Activated CD8-positive, alpha-beta memory T cell treated with anti-CD3 and anti-CD28 coated beads, Interleukin-2, amount 50 U/mL, for 4 hours (primary cell): ENCODE measurements at places on chromosomes 7 and 10.
A peak's percentile ranks its signal among the peaks of the same experiment; 100 is the strongest.

- DNase-seq, result no peak
Measured at GRCh38 chr10:92208157-92208720, 82.6 kb downstream of the CPEB3 start.

DNA sequence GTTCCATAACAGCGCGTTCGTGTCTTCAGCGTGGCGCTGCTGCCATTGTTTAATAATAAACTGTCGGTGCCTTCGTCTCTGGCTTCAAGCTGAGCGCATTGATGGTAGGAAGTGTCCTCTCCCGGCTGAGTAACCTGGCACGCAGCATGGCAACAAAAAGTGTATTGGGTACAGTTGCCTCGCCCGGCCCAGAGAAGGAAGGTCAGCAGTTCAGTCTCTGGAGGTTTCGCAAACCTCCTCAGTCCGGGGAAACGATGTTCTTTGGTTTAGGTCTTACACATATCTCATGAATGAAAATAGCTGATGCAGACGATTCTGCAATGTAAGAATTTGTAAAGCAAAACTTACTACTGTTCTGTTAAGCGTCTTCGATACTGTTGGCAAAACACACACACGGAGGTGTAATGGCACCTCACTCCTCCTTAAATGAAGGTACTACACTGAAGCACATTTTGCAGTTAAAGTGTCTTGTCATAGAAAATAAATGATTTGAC, 739 bp upstream of the CCDC186 start:
- no peak for DNase-seq

DNA sequence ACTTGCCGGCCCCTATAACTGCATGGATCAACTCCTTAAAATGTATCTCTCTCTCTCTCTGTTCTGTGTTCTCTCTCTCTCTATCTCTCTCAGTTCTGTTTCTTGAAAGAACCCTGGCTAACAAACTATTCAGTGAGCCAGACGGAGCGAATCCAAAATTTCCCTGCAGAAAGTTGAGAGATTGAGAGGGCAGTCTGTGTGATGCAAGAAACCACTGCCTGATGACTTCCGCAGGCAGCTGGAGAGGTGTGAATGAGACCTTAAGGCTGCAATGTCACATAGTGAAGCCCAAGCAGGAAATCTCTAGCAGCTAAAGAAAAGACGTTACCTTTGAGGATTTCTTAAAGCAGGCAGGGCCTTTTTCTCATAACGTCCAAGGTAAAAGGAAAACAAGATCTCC, 17.3 kb downstream of the FAM107B start:
- no peak for DNase-seq

DNA sequence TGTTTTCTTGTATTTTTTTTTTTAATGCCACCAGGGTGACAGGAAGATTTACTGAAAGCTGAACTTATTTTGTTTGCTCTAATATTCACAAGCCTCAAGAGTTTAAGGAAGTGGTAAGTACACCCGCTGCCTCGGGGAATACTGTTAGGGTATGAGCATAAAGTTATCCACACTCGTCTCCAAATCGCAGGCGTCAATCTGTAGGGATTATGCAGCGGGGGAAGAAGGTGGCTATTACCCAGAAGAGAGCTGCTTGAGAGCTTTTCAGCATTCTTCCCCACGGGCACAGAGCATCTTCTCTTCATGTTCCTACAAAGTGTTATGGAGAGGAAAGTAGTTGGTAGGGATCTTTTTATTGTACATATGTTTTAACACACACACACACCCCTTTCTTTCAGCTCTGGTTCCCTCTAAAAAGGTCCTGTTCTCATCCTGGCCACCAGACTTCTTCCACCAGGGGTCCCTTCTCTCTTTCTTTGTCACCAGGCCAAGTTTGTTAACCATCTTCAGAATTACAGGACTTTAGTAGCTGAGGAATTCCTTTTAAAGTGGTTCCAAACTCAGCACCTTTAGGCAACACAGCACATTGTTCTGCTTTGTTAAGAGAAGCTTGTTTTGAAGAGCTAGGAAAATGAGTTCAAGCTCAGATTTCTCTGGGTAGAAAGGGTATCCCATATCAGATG, 411.6 kb upstream of the GALNT17 start:
- no peak for DNase-seq

DNA sequence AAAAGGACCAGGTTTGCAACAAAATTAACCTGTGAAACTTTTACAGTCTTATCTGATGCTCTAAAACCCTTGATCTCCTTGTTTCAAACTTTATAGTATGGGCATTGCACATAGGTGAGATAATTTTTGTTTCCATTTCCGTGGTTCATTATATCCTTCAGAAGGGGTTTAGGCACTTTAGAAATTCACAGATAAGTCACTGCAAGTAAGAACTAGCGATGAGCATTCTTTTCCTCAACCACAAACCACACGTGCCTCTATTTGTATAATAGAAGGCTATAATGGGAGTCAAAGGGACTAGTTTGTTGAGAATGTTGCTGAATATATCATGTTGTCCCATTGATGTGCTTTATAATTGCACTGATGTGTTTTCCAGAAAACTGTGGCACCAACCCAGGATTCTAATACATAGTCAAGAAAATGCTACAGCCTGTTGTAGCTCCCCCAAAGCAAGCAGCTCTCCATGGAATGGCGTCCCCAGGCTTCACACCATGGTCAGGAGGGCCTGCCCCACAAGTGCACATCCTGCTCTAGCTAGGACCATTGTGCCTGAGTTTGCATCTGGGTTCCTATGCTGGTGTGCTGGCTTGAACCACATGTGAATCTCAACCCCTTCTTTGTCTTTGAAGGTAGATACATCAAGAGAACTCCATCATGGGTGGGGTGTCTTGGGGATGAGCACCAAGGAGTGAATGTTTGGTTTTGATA, 14.0 kb upstream of the ATXN7L1 start:
- DNase-seq, result peak; percentile 40

- no peak for DNase-seq
Measured at GRCh38 chr7:73971322-73971703, 56.7 kb upstream of the ELN start.

DNA sequence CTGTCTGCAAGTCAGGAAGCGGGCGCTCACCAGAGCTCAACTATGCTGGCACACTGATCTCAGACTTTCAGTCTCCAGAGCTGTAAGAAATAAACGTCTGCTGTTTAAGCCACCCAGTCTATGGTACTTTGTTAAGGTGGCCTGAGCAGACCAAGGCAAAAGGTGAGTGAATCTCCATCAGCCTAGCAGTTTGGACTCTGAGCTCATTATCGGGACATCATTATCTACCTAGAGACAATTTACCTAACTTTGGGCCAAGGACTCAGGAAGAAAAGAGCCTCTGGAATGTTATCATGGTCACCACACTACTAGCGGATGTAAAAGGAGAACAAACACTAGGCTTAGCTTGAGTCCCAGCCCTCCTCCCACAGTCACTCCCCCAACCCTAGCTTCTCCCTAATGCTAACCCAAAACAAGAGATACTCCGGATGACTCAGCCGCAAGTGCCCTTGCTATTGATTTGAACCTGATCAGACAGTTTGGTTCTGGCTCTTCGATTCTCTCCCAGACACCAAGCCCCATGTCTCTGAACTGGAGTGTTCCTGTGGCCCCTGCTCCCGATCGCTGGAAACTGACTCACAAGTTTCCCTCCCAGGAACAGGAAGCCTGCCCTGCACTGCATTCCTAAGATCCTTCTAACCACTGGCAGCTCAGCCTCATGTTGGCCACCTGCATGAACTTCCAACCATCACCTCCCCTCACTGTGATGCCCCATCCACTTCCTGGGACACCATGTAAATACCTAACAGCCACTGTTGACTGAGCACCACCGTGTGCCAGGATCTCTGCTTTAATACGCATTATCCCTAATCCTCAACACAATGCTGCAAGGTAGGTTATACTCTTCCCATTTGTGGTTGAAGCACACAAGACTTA, 34.5 kb downstream of the CREB3L2 start:
- DNase-seq, result no peak

DNA sequence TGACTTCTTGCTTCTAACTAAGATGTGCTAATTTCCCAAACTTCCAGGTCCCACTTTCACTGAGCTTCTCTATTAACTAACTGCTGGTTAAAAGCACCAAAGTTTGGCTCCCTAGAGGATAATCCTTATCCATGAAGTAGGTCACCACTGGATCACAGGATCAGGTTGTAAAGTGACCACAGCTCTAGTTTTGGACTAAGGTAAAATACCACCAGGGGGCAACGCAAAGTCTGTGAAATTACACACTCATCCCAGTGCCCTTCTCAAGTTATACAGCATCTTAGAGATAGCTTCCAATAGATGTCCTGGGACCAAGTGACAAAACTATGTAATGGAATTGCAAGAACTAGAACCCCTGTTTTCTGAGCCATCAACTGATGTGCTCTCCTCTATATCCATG, 116.4 kb upstream of the ASAH2 start:
- no peak for DNase-seq

- no peak for DNase-seq
Measured at GRCh38 chr7:8058852-8059251, 90.3 kb downstream of the GLCCI1 start.

DNA sequence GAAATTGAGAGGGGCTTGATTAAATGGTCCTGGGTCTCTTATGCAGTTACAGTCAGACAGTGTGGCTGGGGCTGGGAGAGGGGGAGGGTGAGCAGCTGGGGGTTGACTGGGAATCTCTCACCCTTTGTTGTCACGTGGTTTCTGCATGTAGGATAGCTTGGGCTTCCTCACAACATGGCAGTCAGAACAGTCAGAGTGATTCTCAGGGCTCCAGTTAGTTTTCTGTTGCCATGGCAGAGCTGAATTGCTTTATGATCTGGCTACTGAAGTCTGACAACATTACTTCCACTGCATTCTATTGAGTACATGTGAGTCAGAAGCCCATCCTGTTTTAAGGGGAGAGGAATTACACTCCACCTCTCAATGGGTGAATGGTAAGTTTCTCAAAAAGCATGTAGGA, 102.7 kb downstream of the WDR11 start:
- DNase-seq, result no peak

DNA sequence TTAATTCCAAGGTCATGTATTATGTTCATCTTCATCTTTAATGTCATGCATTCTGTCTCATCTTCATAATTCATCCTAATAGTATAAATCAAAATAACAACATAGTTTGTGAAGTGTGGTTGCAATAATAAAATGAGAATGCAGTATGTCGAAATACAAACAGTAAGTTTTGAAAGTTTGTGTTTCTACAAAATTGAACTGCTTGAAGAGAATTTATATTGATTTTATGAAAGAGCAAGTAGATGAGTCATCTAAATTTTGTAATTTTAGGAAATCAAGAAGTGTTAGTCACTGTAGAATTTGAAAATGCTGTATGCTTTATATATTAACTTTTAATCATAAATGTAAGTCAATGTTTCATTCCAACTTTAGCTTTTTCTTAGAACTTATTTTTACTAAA, 190.5 kb upstream of the PPP1R3A start:
- no peak for DNase-seq

DNA sequence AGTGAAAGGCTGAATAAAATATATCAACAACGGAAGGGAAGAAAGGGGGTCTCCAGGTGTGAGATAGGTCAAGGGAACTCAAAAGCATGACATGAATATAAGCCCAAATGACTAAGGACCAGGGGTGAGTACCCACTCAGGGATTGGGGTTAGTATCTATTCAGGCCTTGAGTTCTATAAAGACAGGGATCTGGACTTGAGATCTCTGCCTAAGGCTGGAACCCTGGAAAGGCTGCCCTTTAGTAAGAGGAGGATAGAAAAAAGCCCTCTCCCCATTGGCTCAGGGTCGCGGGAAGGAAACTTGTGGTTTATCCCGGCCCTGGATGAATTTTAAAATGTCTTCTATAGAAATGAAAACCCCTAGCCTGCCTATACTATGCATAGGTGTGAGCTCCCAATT, 2.4 kb upstream of the ITPRIP start:
- DNase-seq, result no peak

DNA sequence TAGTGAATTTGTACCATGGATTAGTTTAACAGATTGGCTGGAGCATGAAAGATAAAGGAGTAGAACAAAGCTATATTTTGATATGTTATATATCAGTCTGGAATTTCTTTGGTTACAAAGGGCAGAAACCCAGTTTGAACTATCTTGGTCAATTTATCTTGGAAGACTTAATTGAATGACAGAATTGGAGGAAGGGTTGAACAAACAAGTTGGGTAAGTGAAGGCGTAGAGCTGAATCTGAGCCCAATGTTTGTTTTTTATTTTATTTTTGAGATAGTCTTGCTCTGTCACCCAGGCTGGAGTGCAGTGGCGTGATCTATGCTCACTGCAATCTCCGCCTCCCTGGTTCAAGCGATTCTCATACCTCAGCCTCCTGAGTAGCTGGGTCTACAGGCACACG, 21.8 kb upstream of the JCAD start:
- DNase-seq, result no peak

DNA sequence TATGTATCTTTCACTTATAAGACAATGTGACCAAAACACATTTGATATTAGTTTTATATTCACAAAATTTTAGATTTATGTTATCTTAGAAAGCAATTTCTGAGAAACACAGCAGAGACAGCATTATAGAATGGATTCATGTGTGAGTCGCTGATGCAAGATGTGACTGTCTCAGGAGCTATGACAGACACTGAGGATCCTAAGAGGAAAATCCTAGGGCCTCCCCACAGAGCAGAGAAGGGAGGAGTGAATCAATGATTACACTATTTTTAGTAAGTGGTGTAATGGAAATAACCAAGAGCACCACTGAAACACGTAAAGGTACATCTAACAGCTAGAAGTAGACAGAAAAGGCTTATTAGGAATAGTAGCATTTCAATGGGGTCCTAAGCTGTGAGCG, 204.0 kb upstream of the PTN start:
- no peak for DNase-seq

- no peak for DNase-seq
Measured at GRCh38 chr10:76481178-76481577, 1049.8 kb downstream of the LRMDA start.

GRCh38 chr7:36734731-36735130, 10.4 kb upstream of the AOAH start:
- DNase-seq, result no peak

DNA sequence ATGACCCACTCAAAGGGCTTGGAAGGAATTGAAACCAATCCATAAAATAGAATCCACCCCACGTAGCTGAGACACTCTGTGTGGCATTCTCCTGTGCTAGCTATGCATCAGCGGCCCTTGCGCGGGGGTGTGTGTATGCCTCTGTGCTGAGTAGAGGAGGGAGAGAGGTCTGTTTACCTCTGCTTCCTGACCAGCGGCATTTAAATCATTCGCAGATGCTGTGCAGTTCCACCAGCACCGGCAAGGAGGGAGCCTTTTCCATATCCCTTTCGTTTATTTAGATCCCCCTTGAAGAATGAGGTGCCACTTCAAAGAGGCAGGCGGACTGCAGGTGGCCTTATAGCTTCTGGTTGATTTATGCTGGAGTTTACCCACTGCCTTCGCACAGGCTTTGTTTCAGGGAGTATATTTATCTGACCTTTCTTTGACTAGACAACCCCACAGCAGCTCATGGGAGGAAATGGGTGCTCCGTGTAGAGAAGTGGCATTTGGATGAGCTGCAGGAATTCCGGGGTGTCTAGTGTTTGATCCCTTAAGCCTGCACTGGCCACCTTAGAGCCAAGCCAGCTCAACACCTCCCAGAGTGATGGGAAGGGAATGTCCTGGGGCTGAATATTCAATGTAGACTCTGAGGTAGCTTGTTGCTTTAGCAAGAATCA, 11.4 kb downstream of the C10orf53 start:
- DNase-seq, result no peak
